H1 (cell line): ENCODE measurements at places on chromosomes 6 and 20.

DNA sequence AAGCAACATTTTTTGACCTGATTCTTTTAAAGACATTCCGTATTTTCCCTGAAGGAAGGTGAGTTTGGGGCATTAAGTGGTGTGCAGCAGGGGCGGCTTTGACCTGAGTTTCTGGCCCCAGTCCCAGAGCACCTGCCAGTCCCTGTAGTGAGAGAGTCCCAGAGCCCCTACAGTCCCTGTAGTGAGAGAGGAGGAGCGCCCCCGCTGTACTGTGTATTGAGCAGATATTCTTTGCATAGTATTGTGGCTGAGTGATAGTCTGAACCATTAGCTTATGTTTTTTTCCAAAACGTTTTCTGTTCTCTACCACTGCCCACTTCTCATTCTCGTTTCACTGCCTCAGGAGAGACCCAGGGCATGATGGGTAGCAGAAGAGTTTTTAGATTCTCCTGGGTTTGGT, 17.2 kb upstream of the SH3BGRL2 start:
- no peak for DNase-seq

GRCh38 chr6:79180052-79180451, 54.4 kb downstream of the HMGN3 start:
- no peak for DNase-seq

DNA sequence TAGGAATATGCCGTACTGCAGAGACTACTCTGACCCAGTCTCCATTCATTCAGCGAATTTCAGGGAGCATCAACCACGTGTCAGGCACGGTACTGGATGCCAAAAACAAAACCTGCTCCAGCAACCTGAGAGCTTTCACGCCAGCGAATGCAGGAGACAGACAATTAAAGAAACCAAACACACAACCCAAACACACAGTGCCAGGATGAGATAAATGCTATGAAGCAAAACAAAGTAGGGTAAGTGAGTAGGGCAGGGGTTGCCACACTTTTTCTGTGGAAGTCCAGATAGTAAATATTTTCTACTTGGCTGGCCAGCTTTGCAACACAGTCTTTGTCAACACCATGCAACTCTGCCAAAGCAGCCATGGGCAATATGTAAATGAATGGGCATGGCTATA, 10.0 kb downstream of the MOCS1 start:
- DNase-seq, result no peak

DNA sequence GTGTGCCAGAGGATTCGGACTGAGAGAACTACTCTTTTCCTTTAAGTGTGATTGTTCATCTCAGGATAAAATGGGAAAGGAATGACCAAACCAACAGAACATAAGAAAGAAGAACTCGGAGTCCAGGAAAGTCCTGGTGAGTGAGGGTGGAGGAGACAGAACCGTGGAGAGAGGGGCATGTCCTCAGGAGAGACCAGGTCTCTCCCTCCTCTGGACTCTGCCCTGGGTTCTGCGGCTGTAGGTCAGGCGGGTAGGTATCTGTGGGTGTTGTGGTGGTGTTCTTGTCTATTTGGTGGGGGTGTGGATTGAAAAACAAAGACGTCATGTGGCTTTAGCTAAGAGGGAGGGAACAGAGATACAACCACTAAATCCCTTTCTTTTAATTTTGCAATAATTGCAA, 29.1 kb upstream of the AGPAT4 start:
- no peak for DNase-seq

DNA sequence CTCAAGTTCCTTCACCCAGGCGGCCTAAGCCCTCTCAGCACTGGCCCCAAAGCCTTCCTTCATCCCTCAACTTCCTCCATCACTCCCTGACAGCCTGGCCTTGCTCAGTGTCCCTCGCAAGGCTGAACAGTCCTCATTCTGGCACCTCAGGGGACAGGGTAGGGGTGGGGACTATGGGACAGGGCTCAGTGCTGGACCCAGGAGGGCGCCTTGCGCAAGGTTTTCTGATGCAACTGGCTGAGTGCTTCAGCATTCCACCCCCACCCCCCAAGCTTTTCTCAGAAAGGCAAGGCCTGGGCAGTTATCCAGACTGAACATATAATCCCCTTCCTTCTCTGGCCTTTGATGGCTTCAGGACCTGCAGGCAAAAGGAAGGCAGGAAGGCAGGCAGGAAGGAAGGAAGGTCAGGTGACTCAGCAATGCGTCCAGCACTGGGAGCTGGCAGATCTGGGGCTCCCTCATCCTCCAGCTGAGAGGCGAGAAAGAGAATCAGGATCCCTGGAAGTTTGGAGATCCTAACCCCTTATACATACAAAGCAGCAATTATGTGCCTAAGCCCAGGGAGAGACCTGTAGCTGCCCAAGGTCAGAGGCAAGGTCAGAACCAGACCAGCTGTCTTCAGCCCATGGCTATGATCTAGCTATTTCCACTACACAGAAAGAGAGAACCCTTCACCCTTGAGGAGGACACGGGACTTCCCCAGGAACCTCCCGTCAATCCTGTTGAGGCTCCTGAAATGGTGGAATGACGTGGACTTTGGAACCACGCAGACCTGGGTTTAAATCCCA, 8.6 kb upstream of the TRIB3 start:
- no peak for DNase-seq

DNA sequence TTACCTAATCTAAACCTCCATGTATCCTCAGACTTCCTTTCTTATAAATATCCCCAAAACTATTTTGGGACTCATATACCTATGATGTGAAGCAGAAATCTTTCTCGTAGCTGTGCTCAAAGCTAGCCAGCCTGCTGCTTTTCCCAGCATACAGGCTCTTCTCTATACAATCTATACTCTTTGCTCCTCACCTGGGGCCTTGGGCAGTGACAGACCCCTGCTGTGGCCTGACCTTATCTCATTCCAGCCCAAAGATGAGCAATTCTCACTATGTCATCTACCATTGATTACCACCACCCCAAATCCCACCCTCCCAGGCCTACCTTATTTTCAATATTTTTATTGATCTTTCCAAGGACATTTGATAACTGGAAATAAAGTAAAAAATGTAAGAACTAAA, 83.2 kb upstream of the FBXL4 start:
- DNase-seq, result no peak

- no peak for DNase-seq
These were observed 262.8 kb upstream of the MAP3K7 start for GRCh38 chr6:90849686-90850085.

GRCh38 chr6:3878048-3878666, 29.0 kb downstream of the FAM50B start:
- no peak for DNase-seq

DNA sequence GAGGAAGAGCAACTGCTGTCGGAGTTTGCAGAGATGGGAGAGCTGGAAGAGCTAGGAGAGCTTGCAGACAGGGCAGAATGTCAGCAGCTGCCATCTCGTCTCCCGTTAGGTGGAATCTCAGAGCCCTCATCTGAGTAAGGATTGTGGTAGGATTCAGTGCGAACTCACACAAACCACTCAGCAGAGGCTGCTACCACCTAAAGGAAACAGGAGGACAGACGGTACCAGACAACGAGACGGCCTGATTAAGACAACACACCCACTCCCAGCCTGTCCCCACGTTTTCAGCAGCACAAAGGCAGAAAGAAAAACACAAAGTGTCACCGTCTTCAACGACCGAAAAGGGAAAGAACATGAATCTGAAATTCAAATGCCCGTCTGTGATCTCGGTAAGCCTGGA, 4.1 kb downstream of the LEMD2 start:
- no peak for DNase-seq

GRCh38 chr6:33336495-33336894, 19.0 kb upstream of the ZBTB22 start:
- no peak for DNase-seq

- DNase-seq, result no peak
These were observed 42.6 kb upstream of the IFNGR1 start for GRCh38 chr6:137261761-137262160.

DNA sequence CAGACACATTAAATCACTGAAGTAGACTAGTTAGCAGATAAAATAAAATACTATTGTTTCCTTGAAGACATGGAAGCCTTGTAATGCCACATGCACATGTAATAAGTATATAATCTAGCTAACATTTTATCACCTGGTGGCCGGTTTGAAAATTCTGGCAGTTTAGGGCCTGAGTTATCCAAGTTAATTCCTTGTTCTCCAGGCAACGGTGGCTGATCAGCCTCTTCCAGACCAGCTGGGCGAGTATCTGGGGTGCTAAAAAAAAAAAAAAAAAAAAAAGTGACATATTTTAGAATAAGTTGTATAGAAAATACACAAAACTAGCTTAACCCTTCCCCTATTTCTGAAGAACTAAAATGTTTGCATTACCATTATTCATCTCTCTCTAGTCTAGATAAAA, 42.5 kb downstream of the TP53INP2 start:
- no peak for DNase-seq

GRCh38 chr6:116975600-116975999, 98.6 kb downstream of the RFX6 start:
- no peak for DNase-seq

DNA sequence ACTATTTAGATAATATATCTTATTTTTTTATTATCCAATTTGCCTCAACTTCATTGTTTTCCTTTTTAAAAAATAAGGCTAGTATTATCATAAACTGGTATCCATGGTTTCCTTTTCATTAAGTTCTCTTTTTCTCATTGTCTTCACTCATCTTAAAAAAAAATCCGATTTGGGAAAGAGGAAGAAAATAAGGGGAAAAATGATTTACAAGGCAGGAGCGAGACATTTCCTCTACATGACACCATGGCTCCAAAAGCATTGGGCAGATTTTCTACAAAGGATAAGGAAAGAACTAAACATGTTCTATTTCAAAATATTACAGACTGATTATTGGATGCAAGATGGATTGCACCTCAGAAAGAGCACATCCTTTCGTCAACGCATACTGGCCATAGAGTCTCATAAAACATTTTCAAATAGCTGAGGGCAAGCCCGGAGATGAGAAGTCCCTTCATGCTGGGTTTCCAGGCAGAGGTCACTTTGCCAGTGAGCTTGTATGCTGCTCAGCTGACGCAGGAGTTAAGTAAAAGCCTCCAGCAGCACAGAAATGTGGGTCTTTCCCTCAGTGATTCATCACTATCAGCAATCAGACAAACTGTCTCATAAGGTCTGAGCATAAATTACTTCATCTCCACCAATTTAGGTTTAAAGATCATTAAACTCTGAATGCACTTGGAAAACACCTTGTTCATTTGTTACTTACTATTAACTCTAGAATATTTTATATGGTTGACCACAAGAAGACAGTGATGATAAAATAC, 129.0 kb upstream of the TNFAIP3 start:
- no peak for DNase-seq

- DNase-seq, result no peak
These were observed 250.5 kb downstream of the ESR1 start for GRCh38 chr6:152057832-152058498.

DNA sequence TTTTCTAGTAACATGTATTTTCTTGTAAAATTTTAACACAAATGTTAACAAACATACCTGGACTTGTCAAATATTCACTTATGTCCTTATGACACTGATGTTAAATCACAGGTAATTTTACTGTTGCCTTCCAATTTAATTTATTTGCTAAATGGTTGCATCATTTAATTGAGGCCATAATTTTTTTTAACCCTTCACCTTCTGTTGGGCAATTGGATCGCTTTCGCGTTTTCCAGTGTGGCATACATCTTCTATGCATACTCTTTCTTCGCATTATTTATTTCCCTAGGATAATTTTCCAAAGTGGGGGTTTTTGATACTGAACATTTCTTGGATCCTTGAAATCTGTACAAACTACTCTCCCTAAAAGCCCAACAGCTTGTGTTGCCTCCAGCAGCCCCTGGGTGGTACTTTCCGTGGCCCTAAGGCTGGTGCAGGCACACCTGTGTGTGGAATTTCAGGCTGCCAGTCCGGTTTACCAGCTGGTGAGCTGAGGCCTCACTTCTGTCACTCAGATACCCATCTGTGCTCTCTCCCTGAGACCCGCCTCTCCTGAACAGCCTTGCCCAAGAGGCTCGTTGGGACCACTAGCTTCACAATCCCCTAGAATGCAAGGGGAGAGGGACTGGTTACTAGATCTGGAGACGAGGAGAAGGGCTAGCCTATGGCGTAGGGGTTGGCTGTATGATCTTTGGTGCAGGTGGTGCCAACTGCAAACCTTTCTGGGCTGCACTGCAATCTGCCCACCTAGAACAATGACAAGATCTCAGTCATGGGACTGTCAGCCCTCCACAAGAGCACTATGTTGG, 11.2 kb upstream of the C20orf144 start:
- DNase-seq, result no peak

GRCh38 chr20:24987873-24988835, 4.4 kb downstream of the APMAP start:
- no peak for DNase-seq

DNA sequence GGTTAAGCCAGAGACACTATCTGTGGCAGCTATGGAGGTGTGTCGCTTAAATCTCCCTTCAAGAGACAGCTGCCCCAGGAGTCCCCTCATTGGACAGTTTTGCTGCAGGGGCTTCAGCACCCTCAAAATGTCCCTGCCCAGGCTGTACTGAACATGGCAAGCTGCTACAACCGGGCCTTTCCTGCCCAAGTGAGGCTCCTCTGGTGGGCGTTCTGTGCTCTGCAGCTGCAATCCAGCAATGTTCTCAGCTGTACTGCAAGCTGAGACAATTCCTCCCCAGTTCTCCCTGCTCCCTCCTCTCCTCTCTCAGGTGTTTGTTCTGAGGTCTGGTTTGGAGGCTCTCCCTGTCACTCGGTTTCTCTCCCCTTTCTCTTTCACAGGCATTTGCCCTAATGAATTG, 190.8 kb upstream of the LAMP5 start:
- DNase-seq, result no peak

DNA sequence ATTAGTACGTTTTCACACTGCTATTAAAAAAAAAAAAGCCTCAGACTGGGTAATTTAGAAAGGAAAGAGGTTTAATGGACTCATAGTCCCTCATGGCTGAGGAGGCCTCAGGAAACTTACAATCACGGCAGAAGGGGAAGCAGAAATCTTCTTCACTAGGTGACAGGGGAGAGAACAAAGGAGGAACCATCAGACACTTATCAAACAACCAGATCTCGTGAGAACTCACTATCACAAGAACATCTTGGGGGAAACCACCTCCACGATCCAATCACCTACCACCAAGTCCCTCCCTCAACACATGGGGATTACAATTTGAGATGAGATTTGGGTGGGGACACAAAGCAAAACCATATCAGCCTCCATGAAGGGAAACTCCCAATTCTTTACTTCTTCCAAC, 85.2 kb upstream of the MAFB start:
- DNase-seq, result no peak

DNA sequence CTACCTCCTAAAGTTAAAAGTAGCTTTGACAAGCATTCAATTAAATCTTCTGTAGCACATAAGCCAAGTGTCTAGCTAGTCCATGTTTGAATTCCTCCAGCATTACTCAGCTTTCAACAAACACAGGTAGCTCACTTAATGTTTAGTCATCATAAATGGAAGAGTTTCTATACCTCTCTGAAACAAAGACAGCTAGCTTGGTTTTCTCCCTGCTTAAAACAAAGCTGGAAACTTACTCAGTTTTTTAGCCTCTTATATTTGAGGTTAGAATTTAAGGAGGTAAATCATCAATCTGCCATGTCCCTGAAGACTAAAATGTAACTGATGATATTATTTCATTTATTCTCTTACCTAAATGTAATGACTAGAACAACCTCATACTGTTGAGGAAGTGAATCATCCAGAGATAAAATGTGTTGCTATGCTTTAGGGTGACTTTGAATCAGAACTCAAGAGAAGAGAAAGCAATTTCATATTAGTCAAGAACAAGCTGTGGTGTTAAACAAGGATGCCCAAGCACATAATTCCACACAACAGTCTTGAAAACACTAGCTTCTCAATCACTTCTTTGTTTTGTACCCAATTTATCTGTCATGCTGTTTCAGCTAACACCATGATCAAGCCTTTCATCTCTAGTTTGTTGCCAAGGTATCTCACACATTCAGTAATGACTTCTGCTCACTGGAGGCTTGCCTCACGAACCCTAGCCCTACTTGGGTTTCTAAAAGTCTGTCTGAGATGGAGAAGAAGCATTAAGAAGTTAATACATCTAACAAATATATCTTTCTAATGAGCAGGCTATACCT, 251.9 kb downstream of the EPM2A start:
- DNase-seq, result no peak
